ENCODE measurements at places on chromosomes 4 and X. TPM values are rescaled to one million over a fixed set of nuclear protein-coding genes. Genes with fewer than 3 reads are reported as not detected.

ANOS1 gene
- total RNA-seq = 1.3 TPM

KLHL15 gene
- 10.6 TPM for total RNA-seq

RTL3 gene
- total RNA-seq = 0.09 TPM

RBM47 gene
- 7.9 TPM for total RNA-seq

ADH1B gene
- 0.76 TPM for total RNA-seq

RBMX2 gene
- total RNA-seq = 45.9 TPM

CXorf49 gene
- 2.2 TPM for total RNA-seq

PARM1 gene
- 27.2 TPM for total RNA-seq

LUZP4 gene
- total RNA-seq = not detected

DNA sequence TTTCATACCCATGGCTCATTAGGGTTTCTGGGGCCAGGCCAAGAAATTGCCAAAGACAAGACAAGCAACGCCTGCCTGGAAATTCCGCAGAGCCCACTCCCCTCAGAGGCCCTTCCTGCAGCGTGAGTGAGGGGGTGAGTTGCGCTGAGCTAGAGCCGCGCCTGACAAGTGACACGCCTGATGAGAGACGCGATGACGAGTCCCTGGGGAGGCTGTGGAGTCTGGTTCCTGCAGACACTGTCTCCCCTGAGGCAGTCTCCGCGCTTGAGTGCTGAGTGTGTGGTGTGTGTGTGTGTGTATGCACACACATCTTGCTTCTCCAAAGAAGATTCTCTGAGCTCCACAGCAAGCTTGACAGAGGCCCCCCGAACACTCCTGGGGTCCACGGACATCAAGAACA, 269.8 kb downstream of the BCOR start:
- no peak for DNase-seq

- no peak for DNase-seq
Observed at GRCh38 chrX:19740744-19741143, 146.7 kb downstream of the SH3KBP1 start.

DNA sequence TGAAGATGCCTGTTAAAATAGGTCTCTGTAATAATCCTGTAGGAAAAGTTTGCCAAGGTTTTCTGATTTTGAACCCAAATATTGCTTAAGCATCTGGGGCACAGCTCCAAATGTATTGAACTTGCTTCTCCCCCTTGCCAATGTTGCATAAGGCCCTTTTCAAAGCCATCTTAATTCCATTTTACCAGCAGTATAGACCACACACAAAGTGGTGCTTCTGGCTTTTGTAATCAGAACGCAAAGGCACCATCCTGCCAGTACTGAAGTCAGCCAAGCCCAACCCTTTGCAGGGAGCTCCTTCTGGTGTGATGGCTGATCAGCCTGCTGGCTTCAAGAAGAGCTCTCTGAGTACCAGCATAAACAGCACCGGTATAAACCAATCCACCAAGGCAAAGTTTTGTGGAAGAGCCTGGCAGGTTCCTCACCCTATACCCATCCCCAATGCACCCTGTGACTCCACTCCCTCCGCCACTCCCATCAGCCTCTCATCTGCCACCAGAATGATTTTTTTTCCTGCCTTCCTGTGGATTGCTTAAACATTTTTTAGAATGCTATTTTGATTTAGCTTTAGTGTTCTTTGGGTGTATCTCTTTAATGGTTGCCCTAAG, 39.2 kb upstream of the USP9X start:
- no peak for DNase-seq

- no peak for DNase-seq
Observed at GRCh38 chrX:4435905-4436304, 722.5 kb upstream of the PRKX start.

- no peak for DNase-seq
Observed at GRCh38 chr4:3706565-3707422, 59.4 kb upstream of the ADRA2C start.

DNA sequence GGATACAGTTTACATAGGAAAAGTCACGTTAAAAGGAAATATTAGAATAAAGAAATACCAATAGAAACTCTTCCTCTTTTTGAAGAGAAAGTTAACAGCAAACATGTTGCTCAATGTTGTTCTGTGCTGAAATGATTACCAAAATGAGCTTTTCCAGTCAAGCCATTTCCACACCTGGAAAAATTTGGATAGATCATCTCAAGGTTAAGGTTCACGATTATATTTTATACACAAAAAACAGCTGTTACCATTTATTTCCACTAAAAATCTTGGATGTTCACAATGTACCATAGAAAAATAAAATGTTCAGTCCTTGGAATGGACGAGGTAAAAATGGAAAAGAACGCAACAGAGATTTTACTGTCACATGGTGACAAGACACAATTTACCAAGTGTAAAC, 218.7 kb downstream of the SCFD2 start:
- no peak for DNase-seq

DNA sequence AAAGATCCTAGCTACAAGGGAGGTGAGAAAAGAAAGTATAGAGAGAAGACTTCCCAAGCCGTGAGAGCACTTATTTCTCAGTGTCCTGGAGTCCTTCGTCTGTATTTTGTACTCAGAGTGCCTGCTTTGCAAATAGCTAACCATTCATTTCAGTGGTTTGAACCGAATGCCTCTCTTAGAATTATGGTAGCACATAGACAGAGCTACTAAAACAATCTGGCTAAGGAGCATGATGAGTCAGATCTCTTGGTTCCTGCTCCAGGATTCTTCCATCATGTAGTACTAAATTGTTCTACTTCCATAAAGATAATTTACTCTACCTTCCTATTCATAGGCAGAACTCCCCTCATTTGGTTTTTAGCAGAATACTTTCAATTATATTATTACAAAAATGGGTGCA, 946.6 kb downstream of the STIM2 start:
- no peak for DNase-seq

GRCh38 chrX:16671005-16671404, 21.0 kb downstream of the S100G start:
- peak; percentile 2 for DNase-seq

DNA sequence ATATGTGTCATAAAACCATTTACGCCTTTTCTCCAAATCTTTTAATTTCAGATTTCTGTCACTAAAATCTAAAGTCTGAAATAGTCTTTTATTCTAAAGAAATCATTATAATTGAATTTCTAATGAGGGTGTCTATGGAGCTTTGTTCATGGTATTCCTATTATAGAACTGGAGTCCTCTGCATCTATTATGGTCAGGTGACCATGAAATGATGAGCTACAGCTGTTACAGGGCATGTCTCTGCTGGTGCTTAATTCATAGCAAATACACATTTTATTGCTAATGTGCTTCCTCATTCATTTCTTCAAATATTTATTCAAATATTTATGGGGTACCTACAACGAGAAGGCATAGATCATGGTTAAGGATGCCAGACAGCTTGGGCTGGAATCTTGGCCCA, 126.1 kb downstream of the NAA11 start:
- DNase-seq = no peak

DNA sequence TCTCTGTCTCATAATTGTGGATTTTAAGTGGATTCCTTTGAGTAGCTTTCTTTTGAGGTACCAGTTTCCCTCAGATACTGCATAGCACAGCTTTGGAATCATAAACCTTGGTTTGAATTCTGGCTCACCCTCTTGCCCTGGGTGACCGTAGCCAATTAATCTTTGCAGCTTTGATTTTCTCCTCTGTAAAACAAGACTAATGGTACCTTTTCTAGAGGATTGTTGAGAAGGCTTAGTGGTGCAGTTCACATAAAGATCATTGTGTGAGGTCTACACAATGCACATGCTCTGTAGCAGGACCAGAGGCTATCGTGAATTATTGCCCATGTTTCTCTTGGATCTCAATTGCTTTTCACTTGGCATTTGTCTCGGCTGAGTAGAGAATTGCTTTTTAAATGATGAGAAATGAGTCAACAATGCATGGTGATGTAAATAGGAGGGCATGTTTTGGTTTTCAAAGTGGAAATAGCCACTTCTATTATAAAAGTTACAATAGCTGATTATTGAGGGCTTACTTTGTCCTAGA, 47.9 kb downstream of the TMEM131L start:
- no peak for DNase-seq

DNA sequence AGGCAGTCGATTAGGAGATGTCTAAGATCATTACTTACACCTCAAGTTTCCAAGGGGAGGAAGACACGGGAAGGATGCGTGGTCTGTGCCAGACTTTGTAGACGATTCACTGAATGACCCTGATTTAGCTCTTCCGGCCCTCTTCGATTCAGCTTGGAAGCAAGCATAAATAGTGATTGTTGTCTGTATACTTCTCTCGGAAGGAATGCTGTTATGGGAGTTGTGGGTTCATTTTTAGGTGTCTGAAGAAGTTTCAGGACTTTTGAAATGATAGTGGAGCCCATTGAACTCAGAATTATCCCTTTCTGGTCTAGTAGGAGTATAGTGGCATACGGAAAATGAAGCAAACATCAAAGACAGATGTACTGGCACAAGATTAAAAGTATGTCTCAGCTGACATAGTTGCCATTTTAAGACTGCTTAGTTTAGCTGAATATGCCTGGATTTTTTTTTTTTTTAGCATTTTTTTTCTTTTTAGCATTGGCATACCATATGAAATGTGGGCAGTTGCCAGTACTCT, 1.0 kb upstream of the ANKRD17 start:
- DNase-seq = peak; percentile 17

GRCh38 chr4:38565271-38566199, 98.5 kb upstream of the KLF3 start:
- DNase-seq = no peak

DNA sequence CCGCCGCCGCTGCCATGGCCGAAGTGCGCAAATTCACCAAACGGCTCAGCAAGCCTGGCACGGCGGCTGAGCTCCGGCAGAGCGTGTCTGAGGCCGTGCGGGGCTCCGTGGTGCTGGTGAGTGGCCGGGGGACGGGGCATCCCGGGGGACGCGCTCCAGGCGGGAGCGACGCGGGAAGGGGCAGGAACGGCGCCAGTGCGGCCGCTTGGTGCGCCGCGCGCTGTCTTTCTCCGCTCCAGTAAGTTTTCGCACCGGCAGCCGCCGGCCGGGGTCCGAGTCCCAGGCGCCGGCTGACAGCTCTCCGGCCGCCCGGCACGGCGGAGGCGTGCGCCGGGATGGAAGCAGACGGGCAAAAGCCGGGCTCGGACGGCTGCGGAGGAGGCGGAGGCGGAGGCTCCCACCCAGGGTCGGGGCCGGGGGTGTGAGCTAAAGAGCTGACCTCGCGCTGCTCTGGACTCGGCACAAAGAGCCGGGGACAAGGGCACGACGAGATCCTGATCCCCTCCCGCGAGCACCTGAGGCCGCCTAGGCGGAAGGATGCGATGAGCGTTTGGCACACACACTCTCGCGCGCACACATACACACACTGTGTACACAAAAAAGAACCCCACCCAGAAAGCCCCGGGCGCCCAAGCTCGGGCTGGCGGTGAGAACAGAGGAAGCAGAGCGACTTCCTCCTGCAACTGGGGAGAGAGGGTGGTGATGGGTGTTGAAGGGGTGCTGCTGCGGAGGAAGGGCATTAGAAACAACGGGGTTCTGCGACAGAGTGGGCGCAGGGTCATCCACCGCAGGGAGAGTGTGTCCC, 545 bp downstream of the DOCK11 start:
- peak; percentile 69 for DNase-seq

- no peak for DNase-seq
Observed at GRCh38 chr4:170423137-170423536, 333.4 kb upstream of the AADAT start.

GRCh38 chr4:121597346-121597934, 99.3 kb downstream of the ANXA5 start:
- DNase-seq = no peak

DNA sequence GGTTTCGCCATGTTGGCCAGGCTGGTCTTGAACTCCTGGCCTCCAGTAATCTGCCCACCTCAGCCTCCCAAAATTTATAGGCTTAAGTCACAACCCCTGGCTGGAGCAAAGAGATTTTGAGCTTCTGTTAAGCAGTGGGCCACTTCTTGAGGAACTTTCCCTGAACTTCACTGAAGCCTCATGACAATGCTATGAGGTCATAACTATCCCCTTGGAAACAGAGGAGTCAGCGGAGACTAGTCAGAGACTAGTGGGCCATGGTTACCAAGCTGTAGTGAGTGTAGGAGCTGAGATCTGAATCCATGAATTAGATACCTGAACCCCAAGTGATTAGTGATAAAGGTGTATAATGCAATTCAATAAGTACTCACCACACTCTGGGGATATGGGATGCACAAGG, 145.1 kb upstream of the MSX1 start:
- DNase-seq = no peak
